Stimulated activated CD4-positive, alpha-beta T cell treated with anti-CD3 and anti-CD28 coated beads, Interleukin-1b, Interleukin-23, amount 100 ng/mL, for 48 hours (primary cell): ENCODE measurements at places on chromosomes 3 and 15.
A peak's percentile ranks its signal among the peaks of the same experiment; 100 is the strongest.

GRCh38 chr15:52783929-52784798 lies 6.0 kb downstream of the ONECUT1 start:
- no peak for DNase-seq

- DNase-seq = no peak
Measured at GRCh38 chr15:56307180-56307579, 58.0 kb upstream of the TEX9 start.

GRCh38 chr15:99052205-99052604 lies 44.6 kb upstream of the PGPEP1L start:
- no peak for DNase-seq

DNA sequence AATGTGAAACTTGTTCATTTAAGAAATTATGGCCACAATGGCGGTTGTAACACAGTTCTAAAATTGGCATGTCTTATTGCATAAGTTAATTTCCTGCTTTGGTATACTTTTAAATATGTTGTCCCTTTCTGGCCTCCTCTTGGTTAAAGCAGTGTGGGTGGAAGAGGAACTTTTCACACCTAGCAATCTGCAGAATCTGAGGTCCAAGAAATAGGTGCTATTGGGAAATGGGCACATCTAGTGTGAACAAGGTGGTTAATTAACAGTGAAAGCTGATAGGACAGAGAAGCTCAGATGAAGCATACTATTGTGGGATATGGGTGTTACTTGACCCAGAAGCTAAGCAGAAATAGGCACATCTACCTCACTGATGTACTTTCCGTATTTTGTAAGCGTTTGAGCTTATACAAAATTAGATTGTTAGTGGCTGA lies 10.6 kb downstream of the CMC1 start:
- DNase-seq = no peak

DNA sequence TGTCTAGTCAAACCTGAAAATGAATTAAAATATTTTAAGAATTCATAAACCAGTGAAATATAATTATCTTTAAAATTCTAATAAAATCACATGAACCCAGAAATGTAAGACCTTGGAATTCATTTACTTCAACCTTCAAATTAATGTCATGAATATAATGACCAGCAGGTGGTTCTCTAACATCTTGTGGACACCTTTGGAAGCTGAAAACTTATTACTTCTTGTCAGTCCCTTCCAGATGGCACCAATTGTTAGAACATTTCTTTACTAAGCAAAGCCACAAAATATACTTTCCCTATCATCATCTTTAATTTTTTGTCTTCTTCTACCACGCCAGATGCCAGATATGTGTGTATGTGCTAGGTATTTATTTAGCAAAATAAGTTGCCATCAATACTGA lies 240.0 kb downstream of the MBNL1 start:
- DNase-seq = no peak

DNA sequence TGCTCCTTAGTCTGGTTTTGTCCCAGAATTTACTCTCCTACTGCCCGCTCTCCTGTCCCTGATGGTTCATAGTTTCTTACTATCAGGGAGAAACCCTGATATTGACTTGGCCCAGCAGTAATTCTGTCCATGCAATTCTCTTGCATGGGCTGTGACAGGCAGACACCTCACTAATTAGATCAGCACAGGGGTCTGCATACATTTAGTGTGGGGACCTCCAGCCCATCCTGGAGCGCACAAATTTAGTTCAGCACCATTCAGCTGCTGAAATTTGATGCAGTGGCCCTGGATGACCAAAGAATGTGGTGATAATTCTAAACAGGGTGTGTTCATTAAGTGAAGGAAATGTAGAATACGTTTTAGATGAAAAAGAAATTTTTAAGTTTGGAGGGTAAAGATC lies 555.5 kb upstream of the TBL1XR1 start:
- DNase-seq = no peak

GRCh38 chr15:100276506-100276905 lies 65.3 kb downstream of the ADAMTS17 start:
- DNase-seq = no peak

DNA sequence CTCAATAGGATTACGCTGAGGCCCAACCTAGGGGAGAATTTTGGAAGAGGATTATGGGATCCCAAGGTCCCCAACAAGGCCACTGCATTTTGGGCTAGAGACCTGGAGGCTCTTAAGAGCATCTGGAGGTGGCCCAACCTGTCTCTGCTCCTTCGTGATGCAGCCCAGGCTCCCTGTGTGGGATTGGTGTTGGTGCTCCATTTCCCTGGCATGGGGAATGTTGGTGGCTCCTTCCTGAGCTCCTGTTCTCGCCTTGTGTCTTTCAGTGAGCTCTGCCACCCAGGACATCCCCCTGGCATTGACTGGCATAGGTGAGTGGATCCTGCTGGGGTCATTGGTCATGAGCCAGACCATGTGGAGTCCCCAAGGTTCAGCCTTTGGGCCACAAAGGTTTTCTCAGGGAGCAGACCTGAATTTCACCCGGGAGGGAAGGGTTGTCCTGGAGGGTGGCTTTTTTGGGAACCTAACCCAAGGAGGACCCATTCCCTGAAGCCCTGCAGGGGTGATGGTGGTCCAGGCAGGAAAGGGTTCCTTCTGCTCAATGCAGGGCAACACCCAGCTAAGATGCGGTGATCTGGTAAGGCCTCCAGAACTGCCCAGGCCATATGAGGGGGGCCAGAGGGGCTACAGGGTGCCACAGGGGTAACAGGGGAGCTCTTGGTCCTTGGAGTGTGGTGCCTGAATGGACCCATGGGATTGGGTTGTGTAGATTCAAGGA lies 202.5 kb downstream of the UBE3A start:
- DNase-seq = no peak

- no peak for DNase-seq
Measured at GRCh38 chr3:127747751-127748521, 74.4 kb downstream of the MGLL start.

DNA sequence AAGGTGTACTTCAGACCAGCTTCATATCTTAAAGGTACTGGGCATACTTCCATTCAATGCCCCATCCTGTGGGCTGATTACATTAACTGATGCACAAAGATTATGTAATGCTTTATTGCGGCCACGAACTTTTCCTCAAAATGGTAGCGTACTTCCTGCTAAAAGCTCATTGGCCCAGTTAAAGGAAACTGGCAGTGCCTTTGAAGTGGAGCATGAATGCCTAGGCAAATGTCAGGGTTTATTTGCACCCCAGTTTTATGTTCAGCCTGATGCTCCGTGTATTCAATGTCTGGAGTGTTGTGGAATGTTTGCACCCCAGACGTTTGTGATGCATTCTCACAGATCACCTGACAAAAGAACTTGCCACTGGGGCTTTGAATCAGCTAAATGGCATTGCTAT lies 3.4 kb downstream of the SKIL start:
- DNase-seq = no peak

DNA sequence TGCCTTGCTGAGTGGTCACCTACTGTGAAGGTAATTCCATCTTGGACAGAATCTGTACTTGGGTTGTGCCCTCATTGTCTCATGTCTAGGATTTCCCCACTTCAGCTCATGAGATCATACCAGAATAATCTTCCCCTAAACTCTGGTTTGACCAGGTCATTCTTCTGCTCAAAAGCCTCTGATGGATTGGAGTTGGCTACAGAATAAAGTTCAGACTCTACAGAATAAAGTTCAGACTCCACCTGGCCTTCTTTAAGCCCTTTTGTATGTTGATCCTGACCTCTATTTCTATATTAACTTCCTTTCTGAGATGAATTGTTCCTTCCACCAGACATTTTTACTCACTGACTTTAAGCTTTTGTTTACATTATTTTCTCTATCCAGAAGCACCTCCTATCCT lies 6.4 kb upstream of the GLCE start:
- DNase-seq = no peak

DNA sequence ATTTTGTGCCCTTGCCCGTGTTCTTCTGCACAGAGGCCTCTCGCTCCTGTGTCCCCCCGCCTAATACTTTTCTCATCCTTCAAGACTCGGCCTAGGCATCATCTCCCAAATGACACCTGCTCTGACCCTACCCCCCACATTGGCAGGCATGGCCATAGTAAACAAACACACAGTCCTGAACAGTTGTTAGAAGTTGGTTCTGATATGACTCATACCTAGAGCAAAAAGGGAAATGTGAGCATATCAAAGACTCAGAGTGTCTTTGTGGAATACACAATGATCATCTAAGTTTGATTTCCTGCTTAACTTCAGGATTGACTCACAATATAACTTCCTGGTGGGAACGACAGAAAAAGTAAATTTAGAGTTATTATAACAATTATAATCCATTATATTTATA lies 120.5 kb downstream of the POLR2M start:
- no peak for DNase-seq

- DNase-seq = peak; percentile 50
Measured at GRCh38 chr3:93973131-93974126, at the start of gene PROS1. Gene PROS1, minus strand, starts transcription at chr3:93973896. Its CDS starts 147 bp downstream, at chr3:93973749.

GRCh38 chr3:195907684-195907933 lies 742 bp downstream of the TNK2 start:
- DNase-seq = no peak

DNA sequence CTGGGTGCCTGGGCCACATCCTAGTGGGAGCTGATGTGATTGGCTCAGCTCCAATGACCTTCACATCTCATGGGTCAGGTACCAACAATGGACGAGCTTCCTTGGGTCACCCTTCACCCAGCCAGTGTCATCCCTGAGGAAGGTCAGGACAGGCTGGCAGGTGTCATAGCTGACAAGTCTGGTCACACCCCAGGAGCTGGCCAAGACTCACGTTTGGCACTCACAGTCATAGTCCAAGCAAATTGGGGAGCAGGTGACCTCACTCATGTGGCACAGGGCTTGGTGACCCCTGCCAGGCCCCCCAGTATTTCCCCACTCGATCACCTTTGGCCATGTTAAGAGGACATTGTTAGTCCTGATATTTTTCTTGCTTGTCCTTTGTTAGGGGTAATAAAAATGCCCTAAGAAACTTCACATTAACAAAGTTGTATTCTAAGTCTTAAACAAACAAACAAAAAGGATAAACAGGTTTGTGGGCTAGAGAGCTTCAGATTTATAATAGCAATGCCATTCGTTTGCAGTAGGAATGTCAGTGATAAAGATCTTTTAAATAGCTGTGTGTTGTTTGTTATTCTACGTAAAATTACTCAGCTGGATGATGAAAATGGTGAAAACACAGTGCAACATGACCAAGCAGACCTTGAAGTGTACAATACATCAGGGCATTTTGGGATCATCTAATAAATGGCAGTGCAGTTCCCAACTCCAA lies 79.5 kb upstream of the POMGNT2 start:
- DNase-seq = no peak

GRCh38 chr3:143859465-143860203 lies 11.4 kb upstream of the SLC9A9 start:
- DNase-seq = no peak

DNA sequence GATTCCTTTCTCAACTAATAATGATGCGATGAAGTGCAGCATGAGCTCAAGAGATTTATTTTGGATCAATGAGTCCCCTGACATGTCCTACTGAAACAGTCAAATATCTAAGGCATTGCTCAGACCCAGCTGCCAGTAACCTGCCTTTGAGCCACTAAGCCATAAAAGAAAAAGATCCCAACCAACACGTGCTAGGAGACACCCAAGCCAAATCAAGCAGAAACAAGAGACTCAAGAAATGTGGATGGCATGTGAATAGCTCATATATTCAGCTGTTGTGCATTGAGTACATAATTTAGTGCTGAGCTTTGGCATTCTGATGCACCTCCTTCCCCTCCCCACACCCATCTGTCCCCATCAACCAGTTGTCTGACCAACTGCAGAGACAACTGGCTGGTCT lies 29.2 kb downstream of the GJD2 start:
- DNase-seq = no peak

DNA sequence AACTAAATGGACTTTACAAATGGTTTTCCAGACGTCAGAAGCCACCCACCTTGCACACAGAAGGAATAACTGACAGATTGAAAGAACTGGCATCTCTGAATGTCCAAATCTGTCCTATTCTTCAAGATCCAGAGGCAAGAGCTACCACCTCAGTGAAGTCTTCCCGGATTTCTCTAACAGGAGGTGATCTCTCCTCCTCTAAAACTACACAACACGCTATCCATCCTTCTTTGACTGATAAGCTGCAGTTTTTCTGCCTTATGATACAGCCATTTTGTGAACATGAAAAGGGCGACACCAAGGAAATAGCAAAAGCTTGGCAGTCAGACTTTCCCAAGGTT lies 37.1 kb upstream of the HES1 start:
- DNase-seq = no peak

DNA sequence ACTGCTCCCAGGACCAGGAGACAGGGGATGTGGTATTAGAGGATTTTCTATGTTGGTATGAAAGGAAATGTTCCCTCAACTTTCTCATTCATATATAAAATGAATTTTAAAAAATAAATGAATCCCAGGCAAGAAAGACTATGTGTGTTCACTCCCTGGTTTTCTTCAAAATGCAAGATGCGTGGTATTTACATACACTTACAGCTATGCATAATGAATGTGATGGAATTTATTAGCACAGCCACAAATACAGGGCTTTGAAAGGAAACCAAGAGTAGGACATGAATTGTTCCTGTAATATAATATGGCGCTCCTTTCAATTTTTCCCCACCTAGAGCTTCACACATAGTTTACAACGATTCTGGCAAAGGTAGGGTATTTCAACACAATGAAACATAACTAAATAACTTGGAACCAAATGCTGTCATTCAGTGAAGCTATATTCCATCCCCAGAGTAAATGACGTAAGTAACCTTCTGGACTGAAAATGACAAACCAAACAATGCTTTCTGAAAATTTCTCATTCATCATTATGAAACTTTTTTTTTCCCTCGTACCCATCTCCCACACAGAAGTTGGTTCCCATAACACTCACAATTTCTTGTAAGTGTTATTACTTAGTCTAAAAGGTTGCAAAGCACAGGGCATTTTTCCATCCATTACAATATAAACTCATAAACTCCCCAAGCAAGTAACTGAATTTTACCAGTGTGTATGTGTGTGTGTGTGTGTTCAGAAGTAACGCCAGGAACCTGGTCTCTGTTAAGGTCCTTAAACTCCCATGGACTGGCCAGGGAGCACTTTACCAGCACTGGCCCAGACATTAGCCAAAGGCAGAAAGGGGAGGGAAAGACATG lies 41.8 kb downstream of the CBLB start:
- no peak for DNase-seq

GRCh38 chr3:131421957-131422498 lies 40.5 kb downstream of the NUDT16 start:
- no peak for DNase-seq

DNA sequence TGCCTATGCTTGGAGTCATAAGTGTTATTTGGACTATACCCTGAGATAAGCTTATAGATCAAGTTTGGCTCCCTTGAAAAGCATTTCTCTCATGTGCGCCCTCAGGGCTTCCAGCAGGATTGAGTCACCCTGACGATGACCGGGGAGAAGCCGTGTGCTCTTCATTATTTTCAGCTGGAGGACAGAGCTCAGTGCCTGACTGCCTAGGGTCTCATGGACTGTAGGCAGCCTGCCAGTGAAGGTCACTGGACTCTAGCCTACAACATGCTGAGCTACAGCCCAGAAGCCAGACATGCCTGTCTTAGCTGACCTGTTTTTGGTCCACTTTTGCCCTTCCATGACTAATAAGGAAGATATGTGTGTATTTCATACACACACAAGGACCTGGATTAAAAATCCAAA lies 31.6 kb upstream of the NUDT16 start:
- no peak for DNase-seq

GRCh38 chr15:50676799-50677483 lies 9.7 kb downstream of the TRPM7 start:
- DNase-seq = no peak
